PC-3 (cell line): ENCODE measurements at places on chromosomes 7 and 10.

DNA sequence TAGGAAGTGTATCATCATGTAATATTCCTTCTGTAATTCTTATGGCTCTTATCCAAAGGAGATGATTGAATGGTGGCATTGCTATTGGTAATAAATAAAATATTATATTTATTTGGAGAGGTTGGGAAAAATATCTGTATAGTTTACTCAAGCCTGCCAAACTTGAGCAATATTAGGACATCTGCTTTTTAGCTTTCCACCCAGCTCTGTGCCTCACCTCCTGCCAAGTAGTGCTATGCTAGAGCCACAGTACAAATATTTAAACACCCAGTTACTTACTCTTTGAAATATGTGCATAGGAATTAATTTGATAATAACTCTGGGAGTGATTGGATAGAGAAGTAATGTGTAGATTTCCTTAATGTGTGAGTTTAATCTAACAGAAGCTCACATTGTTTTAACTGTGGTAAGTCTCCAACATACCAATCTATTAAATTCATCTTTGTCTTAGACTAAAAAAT lies 129.2 kb downstream of the BBS9 start:
- DNase-seq = peak; percentile 19

DNA sequence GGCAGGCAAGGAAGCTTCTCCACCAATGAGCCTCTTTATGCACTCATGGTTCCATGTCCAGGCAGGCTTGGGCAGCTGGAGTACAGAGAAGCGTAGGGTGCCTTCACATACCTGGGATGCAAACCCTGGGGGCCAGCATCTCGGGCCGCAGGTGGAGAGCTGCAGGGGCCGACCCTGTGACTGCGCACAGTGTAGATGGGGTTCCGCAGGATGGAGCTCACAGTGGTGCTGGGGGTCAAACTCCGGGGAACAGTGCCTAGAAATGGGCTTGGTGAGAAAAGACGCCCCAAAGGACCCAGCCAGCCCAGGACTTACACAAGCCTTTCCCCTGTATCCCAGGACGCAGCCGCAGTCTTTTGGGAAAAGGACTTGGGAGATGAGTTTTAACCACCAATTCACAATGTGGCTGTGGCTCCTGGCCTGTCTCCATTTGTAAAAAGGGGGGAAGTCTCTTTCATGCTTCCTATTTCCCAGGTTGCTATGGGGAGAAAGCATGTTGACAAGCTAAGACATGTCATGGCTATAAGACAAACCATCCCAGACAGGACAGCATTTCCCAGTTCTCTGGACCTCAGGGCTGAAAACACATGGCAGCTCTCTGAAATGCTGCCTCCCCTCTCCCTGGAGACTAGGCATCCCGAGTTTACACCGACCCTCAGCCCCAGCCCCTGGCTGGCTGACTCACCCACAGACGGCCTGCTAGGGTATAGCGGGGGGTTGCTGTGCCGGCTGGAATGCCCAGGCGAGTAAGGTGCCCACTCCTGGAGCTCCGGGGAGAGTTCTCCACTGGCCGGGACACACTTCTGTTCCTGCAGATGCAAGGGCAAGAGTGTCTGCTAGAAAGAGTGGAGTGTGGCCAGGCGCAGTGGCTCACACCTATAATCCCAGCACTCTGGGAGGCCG lies 107.1 kb downstream of the DLG5 start:
- no peak for DNase-seq

GRCh38 chr7:99120501-99120900 lies 23.4 kb downstream of the SMURF1 start:
- no peak for DNase-seq

GRCh38 chr10:117781216-117781831 lies 238.8 kb downstream of the EMX2 start:
- no peak for DNase-seq

DNA sequence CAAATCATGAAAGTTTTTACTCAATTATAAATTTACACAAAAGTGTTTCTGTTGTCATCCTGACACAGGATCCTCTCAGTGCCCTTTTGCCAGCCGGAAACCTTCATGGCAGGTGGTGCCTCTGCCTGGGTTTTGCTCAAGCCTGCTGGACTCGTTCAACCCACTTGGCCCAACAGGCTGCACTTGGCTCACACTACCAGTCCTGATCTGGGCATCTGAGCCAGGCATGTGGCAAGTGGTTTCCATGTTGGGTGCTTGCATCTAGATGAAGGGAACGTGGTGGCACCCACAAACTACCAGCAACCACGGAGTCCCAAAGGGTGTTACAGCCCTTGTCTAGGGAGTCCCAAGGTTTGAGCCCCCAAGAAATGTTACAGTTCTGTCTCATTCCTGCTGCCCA lies 162.3 kb upstream of the CSTF2T start:
- no peak for DNase-seq

GRCh38 chr10:71391701-71392100 lies 5.0 kb upstream of the CDH23 start:
- DNase-seq = no peak

DNA sequence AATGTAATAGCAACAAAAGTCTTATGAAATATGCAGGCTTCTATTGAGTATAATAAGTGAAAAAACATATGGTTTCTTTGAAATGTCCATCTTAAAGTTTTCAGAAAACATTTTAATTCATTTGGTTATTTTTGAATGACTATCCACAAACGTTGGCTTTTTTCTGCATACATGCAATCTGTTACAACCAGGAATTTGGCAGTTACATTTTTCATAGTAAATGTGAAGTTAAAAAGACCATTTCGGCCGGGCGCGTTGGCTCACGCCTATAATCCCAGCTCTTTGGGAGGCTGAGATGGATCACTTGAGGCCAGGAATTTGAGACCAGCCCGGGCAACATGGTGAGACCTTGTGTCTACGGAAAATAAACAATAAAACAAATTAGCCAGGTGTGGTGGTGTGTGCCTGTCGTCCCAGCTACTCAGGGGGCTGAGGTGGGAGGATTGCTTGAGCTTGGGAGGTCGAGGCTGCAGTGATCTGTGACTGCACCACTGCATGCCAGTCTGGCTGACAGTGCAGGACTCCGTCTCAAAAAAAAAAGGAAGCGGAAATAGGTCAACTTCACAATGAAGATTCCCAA lies 73.9 kb upstream of the NMT2 start:
- no peak for DNase-seq

- no peak for DNase-seq
These were observed 52.9 kb downstream of the ZNF467 start for GRCh38 chr7:149720372-149721083.

DNA sequence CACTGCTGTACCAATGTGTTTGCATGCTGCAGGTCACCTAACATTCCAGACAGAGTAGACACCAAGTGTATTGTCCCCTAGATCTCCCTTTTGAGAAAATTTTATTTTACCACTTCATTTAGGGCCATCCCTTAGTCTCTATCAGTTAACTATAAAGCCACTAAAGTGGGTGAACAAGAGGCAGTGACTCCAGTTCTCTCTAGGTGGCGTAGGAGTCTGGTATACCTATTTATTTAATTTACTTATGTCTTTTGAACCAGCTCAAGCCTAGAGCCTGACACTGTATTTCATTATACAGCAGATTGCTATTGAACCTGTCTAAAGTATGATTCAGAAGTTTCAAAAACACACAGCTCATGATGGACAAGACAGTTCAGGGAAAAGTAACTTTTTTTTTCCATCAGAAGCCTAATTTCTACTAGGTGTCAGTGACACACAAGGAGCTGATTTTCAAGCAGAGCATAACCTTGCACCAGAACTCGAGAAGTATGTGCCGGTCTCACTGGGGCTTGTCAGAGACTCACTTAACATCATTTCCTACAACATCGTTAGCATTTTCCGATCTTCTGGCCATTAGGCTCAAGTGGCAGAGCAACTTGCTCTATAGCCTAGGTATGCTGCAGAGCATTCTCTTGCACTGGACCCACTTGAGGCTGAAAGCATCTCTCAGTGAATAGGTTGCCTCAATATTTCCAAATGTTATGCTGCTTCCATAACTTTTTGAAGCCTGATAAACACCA lies 175.4 kb downstream of the CDC14C start:
- DNase-seq = peak; percentile 29

- DNase-seq = no peak
These were observed 46.3 kb upstream of the FZD9 start for GRCh38 chr7:73387221-73387828.

DNA sequence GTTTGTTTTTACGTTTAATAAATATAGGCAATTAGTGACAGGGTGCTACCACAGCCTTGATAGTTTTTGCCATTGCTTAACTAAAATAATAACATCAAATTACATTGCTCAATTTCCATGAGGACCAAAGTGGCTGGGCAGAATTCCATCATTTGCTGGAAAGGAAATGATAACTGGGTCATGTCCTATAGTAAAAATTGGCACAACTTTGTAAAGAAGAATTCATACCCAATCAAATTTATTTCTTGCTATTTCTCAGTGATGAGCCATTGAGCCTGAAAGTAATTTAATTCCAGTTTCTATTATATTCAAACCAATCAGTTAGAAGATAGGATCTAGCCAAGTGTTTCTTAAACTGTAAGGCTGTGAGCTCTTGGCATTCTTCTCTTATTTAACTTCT lies 102.2 kb upstream of the CTTNBP2 start:
- DNase-seq = no peak

GRCh38 chr10:68988530-68989316 lies at the start of gene KIFBP:
Gene KIFBP, plus strand, starts transcription at chr10:68988803. Its CDS starts 30 bp downstream, at chr10:68988833.
- DNase-seq = peak; percentile 99

DNA sequence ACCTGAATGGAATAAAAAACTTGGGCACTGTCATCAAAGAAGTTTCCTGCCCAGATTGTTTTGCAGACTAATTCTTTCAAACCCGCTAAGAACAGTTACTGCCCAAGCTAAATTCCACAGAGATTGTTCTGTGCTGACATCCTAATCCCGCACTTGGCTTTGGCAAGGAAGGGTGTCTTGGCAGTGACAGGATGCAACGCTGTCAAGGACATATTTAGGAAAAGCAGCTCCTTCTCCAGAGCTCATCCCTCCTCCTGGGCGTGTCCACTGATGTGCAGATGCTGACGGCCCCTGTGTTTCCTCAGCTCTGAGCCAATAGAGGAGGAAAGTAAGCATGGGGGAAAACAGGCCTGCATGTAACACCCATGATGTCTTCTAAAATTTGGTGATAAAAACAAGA lies 74.2 kb downstream of the EEPD1 start:
- DNase-seq = no peak

DNA sequence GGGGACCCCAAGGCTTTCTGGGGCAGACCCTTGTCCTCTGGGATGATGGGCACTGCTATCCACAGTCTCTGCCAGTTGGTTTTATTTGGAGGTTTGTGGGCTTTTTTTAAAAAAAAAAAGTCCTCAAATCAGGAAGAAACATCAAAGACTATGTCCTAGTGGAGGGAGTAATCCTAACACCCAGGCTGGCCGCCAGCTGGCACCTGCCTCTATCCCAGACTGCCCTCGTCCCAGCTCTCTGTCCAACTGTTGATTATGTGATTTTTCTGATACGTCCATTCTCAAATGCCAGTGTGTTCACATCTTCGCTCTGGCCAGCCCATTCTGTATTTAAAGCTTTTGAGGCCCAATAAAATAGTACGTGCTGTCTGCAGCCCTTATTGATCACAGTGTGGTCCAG lies 61.0 kb upstream of the LRRC4 start:
- no peak for DNase-seq

GRCh38 chr7:88357781-88358525 lies 51.3 kb upstream of the STEAP4 start:
- peak; percentile 54 for DNase-seq

DNA sequence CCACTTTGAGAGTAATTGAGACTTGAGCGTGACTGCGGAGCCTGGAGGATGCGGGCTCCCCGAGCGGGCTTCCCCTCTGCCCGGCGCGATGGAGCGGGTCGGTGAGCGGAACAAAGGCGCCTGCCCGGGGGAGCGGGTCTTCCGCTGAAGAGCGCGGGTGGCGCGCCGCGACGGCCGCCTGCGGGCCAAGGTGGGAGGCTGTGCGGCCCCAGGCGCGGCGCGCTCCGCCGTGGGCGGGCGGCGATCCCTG lies at the start of gene GALNT17:
Gene GALNT17 (plus strand): TSS at position 18 of the 250 bp plus-strand sequence.
- no peak for DNase-seq

DNA sequence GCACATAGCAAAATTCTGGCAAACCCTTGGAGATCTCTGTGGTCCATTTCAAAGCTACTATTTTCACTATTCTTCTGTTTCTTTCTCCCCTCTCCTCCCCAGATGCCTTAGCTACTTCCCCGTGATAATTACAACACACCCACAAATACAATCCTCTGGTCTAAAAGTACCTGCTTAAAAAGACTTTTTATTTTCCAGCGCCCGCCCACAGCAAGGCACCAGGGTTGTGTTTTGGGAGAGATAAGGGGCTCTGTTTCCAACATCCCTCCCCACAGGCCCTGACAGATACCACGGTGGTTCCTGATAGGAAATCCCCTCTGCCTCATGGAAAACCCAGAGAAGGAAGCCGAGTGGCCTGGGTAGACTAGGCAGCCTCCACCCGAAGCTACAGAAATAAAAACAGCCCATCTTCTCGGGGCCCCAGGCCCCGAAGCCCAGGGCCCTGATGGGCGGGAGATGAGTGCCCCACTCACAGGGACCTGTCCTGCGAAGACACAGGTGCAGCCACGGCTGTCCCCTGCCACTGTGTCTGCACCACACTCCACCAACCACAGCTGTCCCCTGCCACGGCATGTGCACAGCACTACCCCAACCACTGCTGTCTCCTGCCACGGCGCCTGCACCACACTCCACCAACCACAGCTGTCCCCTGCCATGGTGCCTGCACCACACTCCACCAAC lies 19.7 kb downstream of the CALML5 start:
- DNase-seq = no peak

DNA sequence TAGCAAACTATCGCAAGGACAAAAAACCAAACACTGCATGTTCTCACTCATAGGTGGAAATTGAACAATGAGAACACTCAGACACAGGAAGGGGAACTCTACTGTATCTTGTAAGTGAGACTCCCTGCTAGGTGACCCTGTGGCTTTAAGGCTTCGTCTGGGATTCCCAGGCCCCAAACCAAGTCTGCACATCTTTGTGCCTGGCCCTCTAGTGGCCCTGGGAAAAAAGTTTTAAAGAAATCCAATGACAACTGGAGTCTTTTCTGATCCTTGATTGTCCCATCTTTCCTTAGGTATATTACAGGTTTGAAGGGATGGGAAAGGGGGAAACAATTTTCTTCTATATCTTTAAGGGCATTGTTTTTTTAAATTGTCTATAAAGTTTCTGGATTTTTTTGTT lies 10.6 kb upstream of the LIPM start:
- peak; percentile 38 for DNase-seq

DNA sequence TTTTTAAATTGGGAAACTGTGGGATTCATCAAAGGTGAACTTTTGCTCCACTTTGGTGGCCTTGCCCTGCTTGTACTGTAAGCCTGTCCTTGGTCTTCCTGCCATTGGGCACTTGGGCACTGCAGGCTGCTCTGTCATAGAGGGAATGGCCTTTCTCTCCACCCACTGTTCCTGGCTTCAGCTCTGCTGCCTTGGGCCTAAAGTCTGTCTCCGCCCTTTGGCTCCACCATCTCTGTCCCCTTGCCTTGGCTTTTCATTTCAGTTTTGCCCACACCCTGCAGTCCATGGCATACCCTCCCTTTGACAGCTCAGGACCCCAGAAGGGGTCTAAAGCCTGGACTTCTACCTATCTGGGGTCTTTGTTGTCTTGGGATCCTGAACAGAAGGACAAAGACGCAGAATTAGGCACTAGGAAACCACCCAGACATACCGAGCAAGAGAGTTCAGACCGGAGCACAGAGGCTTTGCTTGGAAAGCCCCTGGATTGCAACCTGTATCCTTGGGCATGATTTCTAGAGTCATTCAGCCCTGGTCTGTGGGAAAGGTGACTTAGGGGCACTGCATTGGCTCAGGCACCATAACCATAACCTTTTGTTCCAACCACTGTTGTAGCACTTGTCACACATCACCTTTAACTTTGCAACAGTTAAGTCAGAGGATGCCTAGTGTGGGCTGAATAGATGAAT lies 5.2 kb upstream of the ARHGAP22 start:
- DNase-seq = no peak

- no peak for DNase-seq
These were observed 614.2 kb upstream of the ADARB2 start for GRCh38 chr10:2351566-2351965.
